ENCODE measurements at places on chromosomes 13 and 19. TPM values are rescaled to one million over a fixed set of nuclear protein-coding genes. Genes with fewer than 3 reads are reported as not detected.

DNA sequence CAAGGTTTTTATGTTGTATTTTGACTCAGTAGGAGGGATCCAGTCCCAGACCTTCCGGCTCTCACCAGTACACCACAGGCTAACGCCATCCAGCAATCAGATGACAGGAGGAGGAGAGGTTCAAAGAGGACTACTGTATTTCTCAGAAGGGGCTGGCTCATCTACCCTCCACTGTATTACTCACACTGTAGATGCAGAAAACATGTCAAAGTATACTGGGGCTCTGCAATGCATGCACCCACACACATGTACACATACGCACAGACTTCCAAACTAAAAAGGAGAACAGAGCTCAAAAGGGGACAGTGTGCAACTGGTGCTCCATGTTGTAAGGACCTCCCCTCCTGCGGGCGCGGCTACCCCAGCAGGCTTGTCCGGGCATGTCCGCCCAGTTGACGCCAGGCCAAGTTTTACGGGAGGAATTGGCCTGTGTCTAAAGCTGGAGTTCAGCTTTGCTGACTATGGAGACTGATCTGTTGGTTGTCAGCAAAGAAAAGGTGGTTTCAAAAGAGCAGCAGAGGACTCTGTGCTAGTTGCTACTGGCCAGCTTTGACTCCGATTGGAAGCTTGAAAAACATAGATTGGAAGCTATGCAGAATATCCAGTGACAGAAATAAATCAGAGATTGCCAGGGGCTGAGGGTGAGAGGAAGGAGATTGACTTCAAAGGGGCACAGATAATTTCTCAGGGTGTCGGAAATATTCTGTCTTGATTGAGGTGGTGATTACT, 314.2 kb downstream of the DLEU7 start:
- no peak overlapping the region for H3K4me3 ChIP-seq
- H3K4me1 ChIP-seq = no peaks in the 10 kb centered on the region
- no peaks in the 10 kb centered on the region for H3K36me3 ChIP-seq
- H3K27me3 ChIP-seq = no peaks in the 10 kb centered on the region
- DNase-seq = no peak

The ZNF865 gene
- 10.4 TPM for polyA plus RNA-seq

GRCh38 chr19:48556163-48556562, 4.2 kb downstream of the SULT2B1 start:
- H3K27me3 ChIP-seq = no peaks in the 10 kb centered on the region
- DNase-seq = peak; percentile 85
- no peaks in the 10 kb centered on the region for H3K36me3 ChIP-seq

GRCh38 chr19:33395561-33396550, 22.3 kb downstream of the CEBPG start:
- H3K4me1 ChIP-seq = peaks cover 63% of the 10 kb centered on the region
- H3K36me3 ChIP-seq = peaks cover 12% of the 10 kb centered on the region
- DNase-seq = no peak

GRCh38 chr13:73462241-73462640, 403.4 kb downstream of the KLF5 start:
- H3K4me3 ChIP-seq = no peak overlapping the region
- no peak for DNase-seq
- H3K27me3 ChIP-seq = no peaks in the 10 kb centered on the region
- H3K27ac ChIP-seq = no peak overlapping the region
- no peaks in the 10 kb centered on the region for H3K36me3 ChIP-seq
- peaks cover 24% of the 10 kb centered on the region for H3K4me1 ChIP-seq

The DHDH gene
- 5.2 TPM for polyA plus RNA-seq

DNA sequence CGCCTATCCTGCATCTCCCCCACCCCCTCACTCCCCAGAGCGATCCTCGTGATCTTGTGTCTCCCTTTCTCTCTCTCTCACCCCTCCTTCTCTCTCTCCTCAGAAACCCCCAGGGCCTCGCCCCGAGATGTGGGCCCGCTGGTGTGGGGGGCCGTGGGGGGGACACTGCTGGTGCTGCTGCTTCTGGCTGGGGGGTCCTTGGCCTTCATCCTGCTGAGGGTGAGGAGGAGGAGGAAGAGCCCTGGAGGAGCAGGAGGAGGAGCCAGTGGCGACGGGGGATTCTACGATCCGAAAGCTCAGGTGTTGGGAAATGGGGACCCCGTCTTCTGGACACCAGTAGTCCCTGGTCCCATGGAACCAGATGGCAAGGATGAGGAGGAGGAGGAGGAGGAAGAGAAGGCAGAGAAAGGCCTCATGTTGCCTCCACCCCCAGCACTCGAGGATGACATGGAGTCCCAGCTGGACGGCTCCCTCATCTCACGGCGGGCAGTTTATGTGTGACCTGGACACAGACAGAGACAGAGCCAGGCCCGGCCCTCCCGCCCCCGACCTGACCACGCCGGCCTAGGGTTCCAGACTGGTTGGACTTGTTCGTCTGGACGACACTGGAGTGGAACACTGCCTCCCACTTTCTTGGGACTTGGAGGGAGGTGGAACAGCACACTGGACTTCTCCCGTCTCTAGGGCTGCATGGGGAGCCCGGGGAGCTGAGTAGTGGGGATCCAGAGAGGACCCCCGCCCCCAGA, 12.8 kb upstream of the TOMM40 start:
- H3K27me3 ChIP-seq = no peaks in the 10 kb centered on the region
- no peak overlapping the region for H3K27ac ChIP-seq
- H3K36me3 ChIP-seq = peaks cover 60% of the 10 kb centered on the region
- DNase-seq = no peak

The CLDND2 gene
- polyA plus RNA-seq = 2.7 TPM

- peak; percentile 68 for DNase-seq
- H3K27me3 ChIP-seq = no peaks in the 10 kb centered on the region
- H3K36me3 ChIP-seq = peaks cover 23% of the 10 kb centered on the region
Observed at GRCh38 chr19:13781547-13781946, 7.3 kb downstream of the C19orf53 start.

- H3K27me3 ChIP-seq = no peaks in the 10 kb centered on the region
- H3K4me3 ChIP-seq = no peak overlapping the region
- H3K36me3 ChIP-seq = no peaks in the 10 kb centered on the region
- H3K4me1 ChIP-seq = no peaks in the 10 kb centered on the region
- no peak overlapping the region for H3K27ac ChIP-seq
Observed at GRCh38 chr19:17259118-17259780, 5.3 kb downstream of the USHBP1 start.

GRCh38 chr13:53759016-53759415, 730.4 kb downstream of the OLFM4 start:
- no peaks in the 10 kb centered on the region for H3K36me3 ChIP-seq
- no peaks in the 10 kb centered on the region for H3K4me1 ChIP-seq
- no peak overlapping the region for H3K27ac ChIP-seq
- no peak overlapping the region for H3K4me3 ChIP-seq
- no peak for DNase-seq
